ENCODE measurements at places on chromosomes 2 and 18.

DNA sequence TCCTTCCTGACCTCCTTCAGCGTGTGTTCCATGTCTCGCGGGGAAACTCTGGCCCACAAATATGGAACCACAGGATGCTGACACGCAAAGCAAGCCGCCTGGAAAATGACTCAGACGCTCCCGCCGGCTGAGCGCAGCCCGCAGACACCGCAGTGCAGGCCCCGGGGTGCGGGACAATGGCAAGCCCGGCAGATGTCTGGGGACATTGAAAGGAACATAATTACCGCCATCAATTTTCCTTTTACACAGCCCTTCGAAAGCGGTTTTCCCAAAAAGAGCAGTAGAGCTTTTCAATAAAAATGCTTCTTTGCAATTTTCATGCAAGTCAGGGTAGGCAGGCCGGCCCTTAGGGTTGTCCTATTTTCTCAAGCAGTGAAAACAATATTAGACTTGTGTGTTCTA lies 159.2 kb upstream of the SH3BP4 start:
- DNase-seq: no peak

GRCh38 chr18:61785588-61785987 lies 107.2 kb downstream of the RNF152 start:
- no peak for DNase-seq

DNA sequence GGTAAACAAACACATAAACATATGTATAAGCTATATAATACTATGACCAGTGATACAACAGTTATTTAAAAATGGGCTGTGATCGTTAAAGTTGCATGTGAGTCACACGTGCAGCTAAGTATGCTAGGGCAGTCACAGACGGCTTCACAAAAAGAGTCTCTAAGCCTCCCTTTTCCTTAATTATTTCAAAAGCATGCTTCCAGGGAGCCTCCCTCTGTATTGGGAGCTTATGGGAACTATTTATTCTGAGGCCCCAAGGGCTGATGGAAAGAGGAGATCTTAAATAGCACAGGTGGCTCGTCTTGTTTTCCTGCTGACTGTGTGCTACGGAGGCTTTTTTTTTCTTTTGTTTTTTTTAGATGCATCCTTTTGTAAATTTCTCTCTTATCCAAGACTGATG lies 94.3 kb downstream of the ADCYAP1 start:
- DNase-seq: no peak

DNA sequence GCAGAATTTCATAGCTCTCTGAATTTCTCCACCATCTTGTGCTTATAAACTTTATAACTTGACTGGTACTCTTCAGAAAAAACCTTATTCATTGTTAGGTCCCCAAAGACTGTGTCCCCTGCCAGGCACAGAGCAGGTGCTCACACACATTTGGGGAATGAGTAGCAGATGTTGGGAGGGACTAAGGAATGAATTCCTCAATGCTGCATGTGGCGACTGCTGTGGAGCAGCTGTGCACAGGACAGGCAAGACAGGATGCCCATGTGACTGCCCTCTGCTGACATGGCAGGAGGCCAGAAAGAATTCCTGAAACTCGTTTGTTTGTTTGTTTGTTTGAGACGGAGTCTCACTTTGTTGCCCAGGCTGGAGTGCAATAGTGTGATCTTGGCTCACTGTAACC lies 122.3 kb upstream of the ITGA6 start:
- no peak for DNase-seq

DNA sequence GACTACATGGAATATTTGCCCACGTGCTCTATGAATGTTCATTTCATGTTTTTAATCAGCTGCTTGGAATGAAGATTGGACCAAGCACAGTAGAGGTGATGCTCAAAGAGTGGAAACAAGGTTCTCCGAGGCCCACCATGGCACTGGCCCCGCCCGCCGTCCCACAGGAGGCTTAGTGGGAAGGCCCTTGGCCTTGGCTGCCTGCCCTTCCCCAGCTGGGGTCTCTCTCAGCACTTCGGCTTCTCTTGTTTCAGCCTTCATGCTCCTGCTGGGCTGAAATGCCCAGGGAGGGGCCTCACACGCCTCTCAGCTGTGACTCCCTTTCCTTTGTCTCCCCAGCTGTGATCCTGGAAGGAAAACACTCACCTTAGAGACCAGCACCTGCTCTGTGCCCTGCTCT lies 833.2 kb downstream of the GALR1 start:
- no peak for DNase-seq

DNA sequence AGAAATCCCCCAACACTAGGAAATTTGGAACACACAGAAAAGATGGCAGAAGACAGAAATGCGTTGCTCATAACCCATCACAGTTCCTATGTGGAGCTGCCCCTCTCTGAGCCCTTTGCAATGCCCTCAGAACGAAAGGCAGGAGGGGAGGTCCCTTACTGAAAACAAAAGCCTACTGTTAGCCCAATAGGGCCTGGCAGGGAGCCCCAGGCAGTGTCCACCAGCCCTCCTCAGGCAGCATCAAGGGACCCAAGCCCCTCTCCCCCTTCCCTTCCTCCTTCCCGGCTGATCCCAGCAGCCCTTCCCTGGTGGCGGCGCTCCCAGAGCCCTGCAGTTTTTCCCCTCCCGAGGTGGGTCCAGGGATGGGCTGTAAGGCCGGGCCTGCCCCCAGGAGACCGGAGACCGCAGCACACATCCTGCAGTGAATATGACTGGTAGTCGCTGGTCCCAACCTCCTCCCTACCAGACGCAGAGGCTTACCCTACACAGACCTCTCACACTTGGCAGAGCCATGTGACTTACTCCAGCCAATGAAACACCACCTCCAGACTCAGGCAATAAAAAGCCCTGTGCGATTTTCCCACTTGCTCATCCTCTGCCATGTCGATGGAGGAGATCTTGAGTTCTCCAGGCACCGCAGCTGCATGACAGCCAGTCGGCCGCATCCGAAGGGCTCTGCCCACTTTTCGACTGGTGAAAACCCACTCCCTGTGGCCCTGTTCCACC lies 19.4 kb upstream of the DUSP2 start:
- DNase-seq: no peak

DNA sequence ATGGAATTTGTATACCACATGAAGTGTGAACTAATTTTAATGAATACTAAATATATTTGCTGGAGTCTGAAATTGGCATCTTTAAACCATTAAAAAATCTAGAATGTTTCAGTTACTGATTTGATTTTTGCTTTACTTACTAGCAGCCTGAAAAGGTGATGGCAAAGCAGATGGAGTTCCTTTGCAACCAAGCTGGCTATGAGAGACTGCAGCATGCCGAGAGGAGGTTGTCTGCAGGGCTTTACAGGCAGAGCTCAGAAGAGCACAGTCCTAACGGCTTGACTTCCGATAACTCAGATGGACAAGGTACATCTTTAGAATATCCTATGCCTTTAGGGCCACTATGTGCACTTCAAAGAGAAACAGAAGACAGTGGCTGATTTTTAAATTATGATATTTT lies 36.5 kb downstream of the NAB1 start:
- DNase-seq: peak; percentile 39

DNA sequence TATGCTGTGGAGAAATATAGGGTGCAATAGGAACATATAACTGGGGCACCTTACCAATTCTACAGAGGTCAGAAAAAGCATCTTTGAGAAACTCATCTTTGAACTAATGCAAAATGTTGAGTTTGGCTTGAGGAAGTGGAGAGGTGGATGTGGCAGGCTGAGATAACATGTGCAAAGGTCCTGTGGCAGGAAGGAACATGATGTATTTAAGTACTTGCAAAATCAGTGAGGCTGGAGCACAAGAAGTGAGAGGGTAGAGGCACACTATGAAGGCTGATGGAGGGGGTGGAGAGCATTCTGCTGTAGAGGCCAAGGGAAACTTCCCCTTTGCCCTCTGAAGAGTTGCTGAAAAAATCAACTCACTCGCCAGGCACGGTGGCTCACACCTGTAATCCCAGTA lies 14.7 kb upstream of the RAB1A start:
- no peak for DNase-seq

DNA sequence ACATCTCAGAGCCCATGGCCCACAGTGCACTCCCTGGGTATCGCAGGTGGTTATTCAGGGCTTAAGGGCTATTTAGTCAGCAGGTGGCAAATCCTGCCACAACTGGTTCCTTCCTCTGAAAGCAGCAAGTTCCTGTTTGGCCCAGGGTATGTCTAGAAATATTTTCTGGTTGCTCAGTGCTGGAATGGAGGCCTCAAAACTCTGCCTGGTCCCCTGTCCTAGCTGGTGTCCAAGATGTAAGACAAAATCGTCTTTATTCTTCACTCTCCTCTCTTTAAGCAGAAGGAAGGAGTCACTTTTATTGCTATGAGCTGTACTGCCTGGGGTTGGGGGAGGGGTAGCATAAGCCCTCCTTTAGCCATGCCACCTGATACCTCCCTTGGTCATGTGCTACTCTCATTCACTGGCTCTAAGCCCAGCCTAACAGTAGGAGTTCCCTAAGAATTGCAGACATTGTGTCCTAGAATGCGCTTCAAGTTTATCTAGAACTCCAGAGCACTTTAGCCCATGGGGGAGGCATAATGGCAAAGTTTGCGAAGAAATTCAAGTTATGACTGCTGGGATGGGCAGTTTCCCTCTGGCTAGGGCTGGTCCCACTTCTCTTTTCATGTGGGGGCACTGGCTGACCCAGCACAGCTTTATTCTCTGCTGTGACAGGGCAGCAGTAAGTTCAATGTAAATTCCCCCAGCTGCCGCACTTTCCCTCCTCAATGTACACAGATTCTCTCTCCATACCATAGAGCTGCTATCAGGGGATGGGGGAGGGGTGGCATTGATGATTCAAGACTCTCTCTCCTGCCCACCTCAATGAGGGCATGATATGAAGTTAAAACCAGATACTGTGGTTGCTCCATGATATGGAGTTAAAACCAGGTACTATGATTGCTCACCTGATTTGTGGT lies 27.1 kb upstream of the CWC22 start:
- DNase-seq: no peak

GRCh38 chr2:75667884-75668283 lies 21.3 kb downstream of the MRPL19 start:
- no peak for DNase-seq

DNA sequence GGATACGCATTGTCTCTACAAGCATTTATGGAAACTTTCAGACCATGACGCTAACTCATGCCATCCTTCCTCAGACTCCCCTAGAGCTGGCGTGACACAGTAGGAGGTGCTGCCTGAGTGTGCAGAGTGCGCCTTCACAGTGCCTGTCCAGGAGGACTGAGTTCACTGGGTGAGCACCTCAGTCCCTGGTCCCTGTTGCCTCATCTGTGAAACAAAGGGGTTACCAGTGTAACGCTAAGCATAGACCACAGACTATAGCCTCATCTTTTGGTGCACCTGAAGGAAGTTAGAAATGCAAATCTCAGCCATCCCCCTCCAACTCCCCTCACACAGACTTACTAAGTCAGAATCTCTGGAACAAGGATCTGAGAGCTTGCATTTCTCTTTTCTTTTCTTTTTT lies 142.8 kb downstream of the TMEM17 start:
- no peak for DNase-seq

- no peak for DNase-seq
These were observed 41.3 kb downstream of the VSNL1 start for GRCh38 chr2:17581831-17582230.

DNA sequence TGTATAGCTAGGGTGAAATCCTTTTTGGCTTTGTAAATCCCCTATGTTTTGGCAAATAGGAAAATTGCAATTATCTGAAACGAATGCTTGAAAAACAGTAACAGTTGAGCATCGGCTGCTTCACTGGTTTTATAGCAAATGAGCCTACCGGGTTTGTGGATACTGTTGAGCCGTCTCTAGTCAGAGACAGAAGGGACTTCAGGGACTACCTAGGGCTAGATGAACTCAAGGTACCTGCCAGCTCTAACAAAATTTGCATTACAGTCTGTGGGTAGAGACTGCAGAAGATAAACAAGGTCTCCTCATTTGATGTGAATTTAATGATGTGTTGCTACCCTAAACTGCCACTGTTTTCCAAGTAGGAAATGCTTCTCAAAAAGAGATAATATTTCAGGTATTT lies 101.1 kb downstream of the EML6 start:
- no peak for DNase-seq

GRCh38 chr2:96305979-96306308 lies 598 bp upstream of the SNRNP200 start:
- DNase-seq: no peak

- DNase-seq: no peak
These were observed 39.7 kb downstream of the RFX8 start for GRCh38 chr2:101435001-101435862.

- no peak for DNase-seq
These were observed 26.5 kb upstream of the KCNS3 start for GRCh38 chr2:17851731-17852585.

- DNase-seq: no peak
These were observed 112.2 kb upstream of the NCKAP5 start for GRCh38 chr2:133680343-133681049.

- no peak for DNase-seq
These were observed 53.6 kb downstream of the TSHZ1 start for GRCh38 chr18:75264195-75264594.

- no peak for DNase-seq
These were observed 43.4 kb downstream of the RFX8 start for GRCh38 chr2:101431486-101431885.

DNA sequence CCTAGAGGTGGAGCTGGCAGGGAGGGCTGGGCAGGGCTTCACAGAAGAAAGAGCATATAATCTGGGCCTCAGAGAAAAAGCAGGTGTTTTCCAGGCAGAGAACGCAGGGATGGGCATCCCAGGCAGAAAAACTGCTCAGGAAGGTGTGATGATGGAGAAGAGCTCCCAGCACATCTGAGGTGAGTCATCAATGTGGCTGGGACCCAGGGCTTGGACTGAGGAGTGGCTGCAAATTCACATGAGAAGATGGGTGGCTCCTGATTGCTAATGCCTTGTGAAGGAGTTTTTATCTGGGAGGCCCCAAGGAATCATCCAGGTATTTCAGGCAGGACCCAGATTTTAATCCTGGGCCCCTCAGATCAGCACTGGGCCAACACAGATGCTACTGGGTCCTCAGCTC lies 10.2 kb downstream of the IL1F10 start:
- DNase-seq: no peak

DNA sequence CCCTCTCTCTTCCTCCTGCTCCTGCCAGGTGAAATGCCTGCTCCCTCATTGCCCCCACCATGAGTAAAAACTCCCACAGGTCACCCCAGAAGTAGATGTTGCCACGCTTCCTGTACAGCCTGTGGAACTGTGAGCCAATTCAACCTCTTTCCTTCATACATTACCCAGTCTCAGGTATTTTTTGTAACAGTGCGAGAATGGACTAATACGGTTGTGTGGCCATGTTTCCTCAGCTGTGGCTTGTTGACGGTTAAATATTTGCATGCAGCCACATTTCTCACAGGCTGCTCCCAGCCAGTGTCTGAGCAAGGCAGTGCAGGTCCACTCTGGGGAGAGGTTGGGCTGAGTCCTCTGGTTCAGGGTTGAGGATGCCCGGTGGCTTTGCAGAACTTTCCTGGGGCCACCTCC lies 27.8 kb upstream of the COPS8 start:
- no peak for DNase-seq

GRCh38 chr2:55011831-55012671 lies 38.2 kb downstream of the RTN4 start:
- no peak for DNase-seq

- peak; percentile 3 for DNase-seq
These were observed 71.7 kb downstream of the PTRHD1 start for GRCh38 chr2:24721470-24721869.

GRCh38 chr2:29236074-29236473 lies 120.9 kb downstream of the CLIP4 start:
- no peak for DNase-seq

- DNase-seq: no peak
These were observed 1.9 kb downstream of the SP5 start for GRCh38 chr2:170716851-170717598.

- no peak for DNase-seq
These were observed 461.2 kb upstream of the TMEFF2 start for GRCh38 chr2:192655916-192656315.
